ENCODE measurements at places on chromosomes 11 and 22. TPM values are rescaled to one million over a fixed set of nuclear protein-coding genes. Genes with fewer than 3 reads are reported as not detected.

DNA sequence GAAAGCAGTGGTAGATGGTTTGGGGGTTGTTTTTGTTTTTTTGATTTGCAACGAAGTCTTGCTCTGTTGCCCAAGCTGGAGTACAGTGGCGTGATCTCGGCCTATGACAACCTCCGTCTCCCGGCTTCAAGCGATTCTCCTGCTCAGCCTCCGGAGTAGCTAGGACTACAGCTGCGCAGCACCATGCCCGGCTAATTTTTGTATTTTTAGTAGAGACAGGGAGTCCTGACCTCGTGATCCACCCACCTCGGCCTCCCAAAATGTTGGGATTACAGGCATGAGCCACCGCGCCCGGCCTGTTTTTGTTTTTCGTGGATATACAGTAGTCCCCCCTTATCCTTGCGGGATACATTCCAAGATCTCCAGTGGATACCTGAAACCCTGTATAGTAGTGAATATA is 6.6 kb downstream of the EP300 start:
- no peak for DNase-seq

GRCh38 chr22:27531782-27532530 is 269.6 kb downstream of the MN1 start:
- DNase-seq, result no peak

GRCh38 chr11:129610125-129610524 is 205.5 kb upstream of the TMEM45B start:
- no peak for DNase-seq

- no peak for DNase-seq
These were observed 114.1 kb upstream of the TBCEL start for GRCh38 chr11:120909676-120910416.

- DNase-seq, result no peak
These were observed 163.2 kb upstream of the NARS2 start for GRCh38 chr11:78737891-78738290.

GRCh38 chr11:133977067-133977677 is 20.4 kb upstream of the IGSF9B start:
- no peak for DNase-seq

DNA sequence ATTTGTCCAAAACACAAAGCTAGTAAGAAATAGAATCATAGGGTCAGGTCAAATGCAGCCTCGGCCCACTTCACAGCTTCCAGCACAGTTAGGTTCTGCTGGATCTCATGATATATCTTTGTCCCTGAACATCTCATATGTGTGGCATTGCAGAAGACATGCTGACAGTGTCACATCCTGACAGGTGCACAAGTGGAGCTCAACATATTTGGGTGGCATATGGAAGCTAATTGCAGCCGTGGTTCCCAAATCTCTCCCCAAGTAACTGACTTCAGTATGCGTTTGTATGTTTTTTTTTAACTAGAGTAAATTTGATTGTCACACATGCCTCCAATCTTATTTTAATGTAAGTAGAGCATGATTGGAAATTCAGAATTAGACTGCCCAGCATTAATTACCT is 33.4 kb downstream of the NAV2 start:
- no peak for DNase-seq

- DNase-seq, result no peak
These were observed 1431.7 kb downstream of the LRRC4C start for GRCh38 chr11:40027720-40028119.

- no peak for DNase-seq
These were observed 98.7 kb downstream of the MPPED1 start for GRCh38 chr22:43510281-43511070.

DNA sequence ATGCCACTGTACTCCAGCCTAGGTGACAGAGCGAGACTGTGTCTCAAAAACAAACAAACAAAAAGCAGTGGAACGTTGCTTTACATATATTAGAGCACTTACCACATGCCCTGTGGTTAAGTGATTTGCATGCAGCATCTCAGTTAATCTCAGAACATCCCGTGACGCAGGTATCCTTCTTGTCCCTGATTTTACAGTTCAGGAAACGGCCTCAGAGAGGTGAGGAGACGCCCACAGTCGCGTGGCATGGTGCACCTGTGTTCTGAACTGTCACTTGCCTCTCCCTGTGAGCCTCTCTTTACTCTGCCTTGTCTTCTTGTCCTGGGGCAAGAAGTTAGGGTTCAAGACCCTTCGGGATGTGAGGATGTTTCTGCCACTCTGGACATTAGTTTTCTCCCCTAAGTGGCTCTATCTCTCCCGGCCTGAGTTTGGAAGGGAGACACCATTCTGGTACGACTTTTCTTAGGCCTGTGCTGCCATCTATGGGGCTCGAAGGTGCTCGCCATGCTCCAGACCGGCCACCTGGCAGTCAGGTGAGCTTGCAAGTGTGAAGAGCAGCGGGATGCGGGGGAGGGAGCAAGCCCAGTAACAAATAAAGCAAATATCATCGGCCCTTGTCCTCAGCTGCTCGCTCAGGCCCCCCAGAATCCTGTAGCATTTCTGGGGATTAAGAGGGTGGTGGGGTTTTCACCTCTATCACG is 25.6 kb downstream of the YWHAH start:
- no peak for DNase-seq

DNA sequence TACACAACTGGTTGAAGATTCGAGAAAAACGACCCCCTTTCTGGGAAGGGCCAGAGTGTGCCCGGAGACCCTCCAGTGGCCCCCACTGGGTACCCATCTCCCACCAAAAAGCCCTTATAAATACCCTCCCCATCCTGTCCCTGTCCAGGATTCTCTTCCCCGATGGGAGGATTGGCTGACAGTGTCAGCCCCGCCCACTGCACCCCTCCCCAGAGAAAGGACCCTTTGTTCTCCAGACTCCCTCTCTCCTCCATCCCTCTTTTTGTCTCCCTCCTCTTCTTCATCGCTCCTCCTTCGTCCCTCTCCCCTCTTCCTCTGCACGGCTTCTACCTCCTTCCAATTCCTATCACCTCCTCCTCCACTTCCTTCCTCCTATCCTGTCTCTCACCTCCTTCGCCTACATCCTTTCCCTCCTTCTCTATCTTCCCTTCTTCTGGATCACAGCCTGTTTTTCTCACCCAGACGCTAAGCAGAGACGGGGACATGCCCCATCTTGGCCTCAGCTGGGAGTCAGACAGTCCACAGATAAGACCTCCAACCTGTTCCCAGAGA is 13.3 kb upstream of the MEN1 start:
- no peak for DNase-seq

DNA sequence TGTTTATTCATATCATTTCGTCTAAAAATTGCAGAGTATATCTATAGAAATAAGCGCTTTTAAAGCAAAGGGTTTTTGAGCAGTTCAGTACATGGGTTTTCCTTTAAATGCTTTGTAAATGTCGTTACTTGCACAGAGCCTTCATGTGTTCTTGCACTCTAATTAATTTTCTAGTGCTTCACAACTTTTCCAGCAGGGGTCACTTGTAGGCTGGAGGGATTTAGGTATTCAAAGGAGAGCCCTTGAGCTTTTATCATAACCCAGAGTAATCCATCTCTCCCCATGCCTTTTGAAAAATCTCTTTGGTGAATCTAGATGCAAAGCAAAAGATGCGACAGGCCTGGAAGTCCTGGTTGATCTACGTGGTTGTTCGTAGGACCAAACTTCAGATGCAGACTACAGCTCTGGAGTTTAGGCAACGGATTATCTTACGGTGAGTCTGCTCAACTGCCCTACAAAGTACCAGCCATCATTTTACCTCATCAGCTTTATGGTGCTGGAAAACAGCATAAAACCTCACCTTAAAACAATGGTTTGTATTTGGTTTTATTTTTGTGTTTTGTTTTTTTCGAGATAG is 60.4 kb downstream of the SFI1 start:
- peak; percentile 9 for DNase-seq

- DNase-seq, result no peak
These were observed 36.0 kb downstream of the DEPDC5 start for GRCh38 chr22:31789803-31790202.

DNA sequence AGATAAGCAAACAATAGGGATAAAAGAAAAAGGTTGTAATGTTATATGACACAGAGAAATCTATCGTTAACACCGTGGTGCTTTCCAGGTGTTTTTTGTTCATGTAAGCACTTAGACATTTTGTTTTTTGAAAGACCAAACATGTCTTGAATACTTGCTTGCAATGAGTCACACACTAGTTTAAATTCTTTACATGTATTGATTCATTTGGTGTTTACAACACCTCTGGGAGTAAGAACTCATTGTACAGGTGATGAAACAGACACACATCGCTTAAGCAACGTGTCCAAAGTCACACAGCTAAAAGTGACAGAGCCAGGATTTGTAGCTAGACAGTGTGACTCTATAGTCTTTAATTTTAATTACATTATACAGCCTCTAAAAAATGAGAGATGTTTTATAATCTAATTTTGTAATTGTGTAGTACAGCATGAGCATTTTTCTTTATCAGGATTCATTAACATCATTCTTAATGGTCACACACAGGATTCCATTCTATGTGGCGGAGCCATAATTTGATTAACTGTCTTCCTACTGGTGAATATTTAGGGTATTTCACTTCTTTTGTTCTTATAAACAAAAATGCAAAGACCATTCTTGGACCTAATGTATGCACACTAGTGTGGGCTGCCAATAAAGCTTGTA is 148.8 kb downstream of the DBX1 start:
- DNase-seq, result no peak

GRCh38 chr11:94450048-94450447 is 43.6 kb downstream of the MRE11 start:
- no peak for DNase-seq

DNA sequence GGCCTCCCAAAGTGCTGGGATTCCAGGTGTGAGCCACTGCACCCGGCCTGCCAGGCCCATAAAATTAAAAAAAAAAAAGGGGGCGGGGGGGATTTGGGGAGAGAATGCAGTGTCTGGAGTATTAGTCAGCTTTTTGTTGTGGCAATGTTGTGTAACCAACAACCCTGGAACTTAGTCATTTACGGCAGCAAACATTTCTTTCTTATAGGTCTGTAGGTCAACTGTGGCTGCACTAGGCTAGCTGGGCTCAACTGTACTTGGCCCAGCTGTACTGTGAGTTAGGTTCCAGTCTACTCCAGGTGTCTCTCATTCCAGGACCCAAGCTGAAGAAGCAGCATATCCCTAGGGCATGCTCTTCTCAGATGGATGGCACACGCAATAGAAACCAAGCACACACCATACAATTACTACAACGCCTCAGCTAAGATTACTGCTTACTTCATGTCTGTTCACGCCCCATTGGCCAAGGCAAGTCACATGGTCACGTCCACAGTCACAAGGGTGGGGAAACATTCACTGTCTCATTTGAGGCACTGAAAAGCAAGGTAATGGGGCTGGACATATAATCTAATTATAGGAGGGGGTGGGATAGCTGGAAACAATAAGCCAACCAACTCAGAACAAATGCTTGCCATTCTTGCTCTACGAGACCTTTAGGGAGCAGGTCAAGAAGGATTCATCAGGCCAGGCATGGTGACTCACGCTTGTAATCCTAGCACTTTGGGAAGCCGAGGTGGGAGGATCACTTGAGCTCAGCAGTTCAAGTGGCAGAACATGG is 10.4 kb upstream of the SPINDOC start:
- DNase-seq, result no peak

DNA sequence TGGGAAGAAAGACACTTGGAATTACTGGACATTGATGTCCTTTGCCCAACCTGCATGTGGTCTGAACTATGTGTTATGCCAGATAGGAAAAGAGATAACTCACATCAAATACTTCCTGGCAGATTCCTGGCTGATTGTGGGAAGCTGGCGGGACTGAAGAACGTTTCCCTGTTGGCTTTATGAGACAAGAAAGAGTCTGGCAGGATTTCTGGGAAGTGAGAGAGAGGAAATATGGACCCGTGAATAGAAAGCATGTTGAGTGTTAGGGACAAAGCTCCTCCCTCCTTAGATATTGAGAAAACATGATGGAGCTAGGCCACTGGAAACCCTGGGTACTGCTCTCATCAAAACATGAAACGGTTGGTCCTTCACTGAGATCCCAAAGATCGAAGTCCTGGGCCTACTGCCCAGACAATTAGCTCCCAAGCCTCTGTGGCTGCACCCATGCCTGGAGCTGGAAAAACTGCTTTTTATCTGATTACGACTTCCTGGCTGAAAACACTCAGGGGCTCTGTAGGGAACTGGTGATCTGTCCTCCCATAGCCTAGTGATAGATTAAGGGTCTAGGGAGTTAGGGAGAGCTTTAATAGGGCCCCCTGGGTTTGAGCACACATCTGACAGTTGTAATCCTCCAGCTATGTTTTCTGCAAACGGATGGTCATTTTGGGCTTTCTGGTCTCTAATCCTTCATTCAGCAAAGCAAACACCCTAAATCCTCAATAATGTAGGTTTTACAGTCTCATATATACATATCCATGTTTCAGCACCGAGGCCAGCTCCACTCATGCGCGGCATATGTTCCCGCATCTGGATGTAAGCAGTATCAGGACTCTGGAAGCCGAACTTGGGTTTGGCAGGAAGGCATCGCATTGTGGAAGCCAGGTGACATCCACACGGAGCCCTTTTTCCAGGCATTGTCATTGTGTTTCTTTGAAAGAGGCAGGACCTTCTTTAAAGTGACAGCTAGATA is 6.1 kb upstream of the B3GAT1 start:
- no peak for DNase-seq

GRCh38 chr22:28429711-28430110 is 249.9 kb downstream of the TTC28 start:
- no peak for DNase-seq

- no peak for DNase-seq
These were observed 3.5 kb upstream of the SLC22A6 start for GRCh38 chr11:62988276-62988675.

DNA sequence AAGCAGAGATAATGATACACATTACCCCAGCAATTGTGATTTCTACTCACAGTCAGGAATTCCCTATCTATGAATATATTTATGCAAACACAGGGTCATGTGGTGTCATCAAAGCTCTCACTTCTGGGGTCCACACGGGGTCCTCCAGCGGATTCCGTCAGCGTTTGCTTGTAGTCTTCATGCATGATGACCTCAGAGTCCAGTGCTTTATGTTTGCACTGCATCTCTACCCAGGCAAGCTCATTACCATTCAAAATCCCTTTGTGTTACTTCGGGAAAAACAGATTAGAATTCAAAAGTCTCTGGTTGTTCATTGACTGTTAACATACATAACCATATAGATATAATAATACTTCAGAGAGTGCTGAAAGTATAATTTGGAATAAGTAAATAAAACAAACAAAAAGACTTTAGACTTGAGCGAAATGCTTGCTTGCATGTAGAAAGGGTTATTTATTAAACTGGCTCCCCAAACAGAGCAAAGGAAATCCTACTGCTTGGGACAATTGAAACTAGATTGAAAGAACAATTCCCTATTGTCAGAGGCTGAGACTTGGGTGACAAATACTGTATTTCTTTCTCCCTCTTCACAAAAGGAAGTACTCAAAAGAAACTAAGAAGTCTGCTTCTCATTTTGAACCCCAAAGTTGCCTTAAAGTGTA is 423.1 kb downstream of the ETS1 start:
- no peak for DNase-seq

GRCh38 chr11:59724066-59724465 is 10.4 kb upstream of the OR10V1 start:
- DNase-seq, result no peak

The CARD16 gene
- 671 TPM for polyA plus RNA-seq

The ATG2A gene
- 2.6 TPM for polyA plus RNA-seq

The ASPHD2 gene
- polyA plus RNA-seq, result 4.1 TPM

The DEUP1 gene
- not detected for polyA plus RNA-seq

The SNAP29 gene
- polyA plus RNA-seq, result 15.4 TPM

The HYOU1 gene
- polyA plus RNA-seq, result 8.4 TPM

The PTPRCAP gene
- polyA plus RNA-seq, result 27.3 TPM

The EHF gene
- polyA plus RNA-seq, result 0.21 TPM

The ANO1 gene
- not detected for polyA plus RNA-seq

The TSPO gene
- polyA plus RNA-seq, result 1,250 TPM

The DSCAML1 gene
- polyA plus RNA-seq, result not detected

The FTH1 gene
- 8,968 TPM for polyA plus RNA-seq

The MMP8 gene
- polyA plus RNA-seq, result not detected
